ENCODE measurements at places on chromosomes 16 and 17.

- no peak for DNase-seq
These were observed 546 bp downstream of the SNN start for GRCh38 chr16:11668623-11669379.

DNA sequence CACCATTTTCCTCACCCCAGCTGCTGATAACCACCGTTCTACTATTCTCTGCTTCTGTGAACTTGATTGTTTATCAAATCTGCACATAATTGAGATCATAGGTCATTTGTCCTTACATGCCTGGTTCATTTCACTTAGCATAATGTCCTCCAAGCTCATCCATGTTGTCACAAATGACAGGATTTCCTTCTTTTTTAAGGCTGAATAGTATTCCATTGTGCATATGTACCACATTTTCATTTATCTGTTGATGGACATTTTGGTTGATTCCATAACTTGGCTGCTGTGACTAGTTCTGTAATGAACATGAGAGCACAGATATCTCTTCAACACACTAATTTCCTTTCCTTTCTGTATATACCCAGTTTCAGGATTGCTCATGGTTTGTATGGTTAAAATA lies 225.3 kb upstream of the TBX2 start:
- DNase-seq, result no peak

DNA sequence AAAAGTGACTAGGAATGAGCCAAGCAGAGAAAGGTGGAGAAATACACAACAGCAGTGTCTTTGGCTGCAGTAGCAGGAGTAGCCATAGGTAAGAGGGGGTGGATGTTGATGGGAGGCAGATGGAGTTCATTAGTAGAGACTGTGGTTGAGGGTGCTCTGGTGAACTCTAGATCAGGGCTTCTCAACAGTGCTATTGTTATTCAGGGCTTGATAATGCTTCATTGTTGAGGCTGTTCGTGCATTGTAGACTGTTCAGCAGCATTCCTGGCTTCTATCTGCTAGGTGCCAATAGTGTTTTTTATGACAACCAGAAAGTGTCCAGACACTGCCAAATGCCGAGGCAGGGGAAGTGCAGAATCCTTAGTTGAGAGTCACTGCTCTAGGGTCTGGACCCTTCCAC lies 3.6 kb downstream of the ALKBH5 start:
- peak; percentile 42 for DNase-seq

GRCh38 chr17:74082886-74083285 lies 120.6 kb upstream of the RPL38 start:
- no peak for DNase-seq

DNA sequence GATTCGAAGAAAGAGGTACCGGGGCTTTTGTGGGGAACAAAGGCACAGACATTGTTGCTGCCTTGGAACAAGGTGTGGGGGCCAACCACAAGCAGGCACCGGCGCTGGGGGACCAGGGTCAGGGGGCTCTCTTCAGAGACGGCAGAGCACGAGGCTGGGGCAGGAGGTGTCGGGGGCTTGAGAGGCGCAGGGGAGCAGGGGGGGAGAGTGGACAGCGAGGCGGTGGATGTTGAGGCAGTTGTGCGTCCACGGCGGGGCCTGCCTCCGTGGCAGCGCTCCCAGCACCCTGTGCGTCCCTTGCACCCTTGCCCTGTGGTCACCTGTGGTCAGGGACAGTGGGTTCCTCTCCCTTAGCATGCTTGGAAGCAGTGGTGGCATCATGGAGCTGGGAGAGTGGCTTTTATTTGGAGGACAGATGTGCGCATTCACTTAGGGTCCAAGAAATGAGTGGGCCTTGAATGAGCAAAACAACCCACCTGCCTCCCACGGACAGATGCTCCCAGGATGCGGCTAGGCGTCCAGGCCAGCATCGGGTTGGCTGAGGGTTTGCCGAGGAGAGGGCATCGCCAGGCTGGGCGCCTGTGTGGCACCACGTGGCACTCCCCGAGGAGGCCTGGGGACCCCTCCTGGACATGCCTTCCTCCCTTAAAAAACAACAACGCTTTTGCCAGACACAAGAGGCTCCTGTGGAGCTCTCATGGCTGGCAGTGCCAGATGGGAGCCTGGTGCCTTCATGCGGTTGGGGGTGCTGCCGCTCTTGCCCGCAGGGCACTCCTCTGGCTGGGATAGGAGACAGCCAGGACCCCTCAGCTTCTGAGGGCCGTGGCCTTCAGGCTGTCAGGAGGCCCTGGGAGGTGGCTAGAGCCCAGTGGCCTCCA lies 113.0 kb downstream of the BANP start:
- peak; percentile 6 for DNase-seq

DNA sequence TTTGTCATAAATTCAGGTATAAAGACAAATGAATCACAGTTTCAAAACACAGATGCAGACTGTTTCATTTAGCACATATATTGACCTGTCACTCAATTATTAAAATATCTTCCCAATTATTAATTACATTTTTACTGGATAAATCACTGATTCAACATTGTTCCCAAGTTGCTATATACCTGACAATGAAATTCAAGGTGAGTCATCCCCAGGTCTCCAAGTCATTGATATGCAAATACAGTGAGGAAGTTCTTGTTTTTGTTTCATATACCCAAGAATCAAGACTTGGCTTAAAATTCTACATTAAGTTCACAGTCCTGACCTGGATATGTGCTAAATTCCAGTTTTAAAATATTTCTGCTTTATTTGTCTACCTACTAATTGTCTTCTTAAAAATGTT lies 599.3 kb upstream of the PSMD7 start:
- no peak for DNase-seq

DNA sequence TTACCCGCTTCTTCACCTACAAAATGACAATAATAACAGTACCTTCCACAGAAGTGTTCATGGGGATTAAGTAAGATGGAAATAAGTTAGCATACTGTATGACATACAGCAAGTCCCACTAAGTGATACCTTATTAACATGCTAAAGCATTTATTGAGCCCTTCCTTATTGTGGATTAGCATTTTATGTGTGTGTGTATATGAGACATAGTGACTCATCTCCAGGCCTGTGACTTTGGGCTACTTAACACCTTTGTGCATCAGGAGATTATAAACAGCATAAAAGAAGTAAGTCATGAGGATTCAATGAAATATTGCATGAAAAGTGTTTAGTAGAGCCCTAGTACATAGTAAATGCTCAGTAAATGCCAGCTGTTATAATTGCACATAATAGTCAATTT lies 52.9 kb downstream of the CA10 start:
- DNase-seq, result no peak

- DNase-seq, result no peak
These were observed 9.1 kb upstream of the CEP295NL start for GRCh38 chr17:78912082-78912481.

- DNase-seq, result peak; percentile 70
These were observed 29.0 kb upstream of the HOXB13 start for GRCh38 chr17:48757524-48757961.

- no peak for DNase-seq
These were observed 2.4 kb upstream of the PPP1R1B start for GRCh38 chr17:39624313-39624712.

DNA sequence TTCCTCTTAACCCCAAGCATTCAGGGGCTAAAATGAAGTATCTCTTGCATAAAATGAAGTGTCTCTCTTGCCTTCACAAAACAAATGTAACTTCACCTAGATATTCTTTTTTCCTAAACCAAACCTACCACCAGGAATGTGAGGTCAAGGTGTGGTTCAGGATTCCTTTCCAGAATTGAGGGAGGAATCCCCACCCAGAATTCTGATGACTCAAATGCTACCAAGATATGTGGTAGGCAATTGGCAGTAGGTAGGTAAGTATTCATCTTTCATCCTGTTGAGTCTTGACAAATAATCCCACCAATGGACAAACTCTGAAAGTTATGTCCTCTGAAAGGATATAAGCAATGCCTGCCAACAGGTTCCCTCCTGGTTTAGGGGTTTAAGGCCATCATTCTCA lies 26.2 kb downstream of the TRIM16 start:
- DNase-seq, result no peak

DNA sequence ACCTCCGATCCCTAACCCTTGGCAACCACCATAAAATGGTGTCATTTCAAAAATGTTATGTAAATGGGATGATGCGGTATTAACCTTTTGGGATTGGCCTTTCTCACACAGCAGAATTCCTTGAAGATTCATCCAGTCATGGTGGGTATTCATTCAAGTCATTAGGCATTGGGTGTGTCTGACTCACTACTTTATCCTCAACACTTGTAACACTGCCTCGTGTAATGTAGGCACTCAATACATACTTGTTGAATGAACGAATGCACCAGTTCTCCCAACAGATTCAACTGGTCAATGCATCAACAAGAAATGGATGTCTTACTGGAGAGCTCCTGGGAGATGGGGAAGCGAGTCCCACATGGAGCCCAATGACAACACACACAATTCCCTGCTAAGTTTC lies 21.8 kb upstream of the GAN start:
- no peak for DNase-seq

DNA sequence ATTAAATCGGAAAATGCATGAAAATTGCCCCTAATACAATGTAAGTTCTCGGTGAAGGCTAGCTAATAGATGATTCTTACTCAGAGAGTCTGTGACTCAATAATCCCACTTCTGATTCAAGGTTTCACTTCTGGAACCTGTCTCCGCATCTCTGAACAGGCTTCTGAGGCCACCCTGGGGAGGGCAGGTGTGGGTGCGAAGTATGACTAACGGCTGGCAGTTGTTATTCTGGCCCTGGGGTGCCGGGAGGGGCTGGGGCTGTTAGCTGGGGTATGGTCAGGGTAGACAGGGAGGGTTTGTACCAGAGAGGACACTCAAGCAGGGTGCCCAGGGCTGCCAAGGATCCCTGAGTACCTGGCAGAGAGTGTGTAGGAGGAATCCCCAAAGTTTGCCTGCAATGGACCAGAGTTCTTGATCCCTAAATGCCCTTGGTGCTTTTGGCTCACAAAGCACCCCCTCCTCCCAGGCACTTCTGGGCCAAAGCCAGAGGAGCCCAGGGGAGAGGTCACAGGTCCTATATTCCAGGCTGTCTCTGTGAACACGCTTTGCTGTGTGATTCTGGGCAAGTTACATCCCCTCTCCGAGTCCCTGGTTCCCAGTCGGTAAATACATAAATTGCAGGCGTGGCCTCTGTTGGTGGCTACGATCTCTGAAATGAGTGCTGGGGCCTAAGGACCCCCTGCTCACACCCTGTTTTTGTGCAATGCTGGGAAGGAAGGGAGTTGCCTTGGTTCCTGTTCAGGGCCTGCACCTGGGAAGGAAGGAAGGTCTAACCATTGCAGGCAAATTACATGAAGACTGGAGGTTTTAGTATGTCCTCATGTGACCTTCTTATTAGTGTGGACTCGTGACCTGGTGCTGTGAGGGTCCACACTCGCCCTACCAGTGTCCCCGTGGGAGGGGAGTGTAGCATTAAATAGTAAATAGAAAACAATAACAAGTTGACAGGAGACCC lies 49.9 kb upstream of the CPNE2 start:
- no peak for DNase-seq

DNA sequence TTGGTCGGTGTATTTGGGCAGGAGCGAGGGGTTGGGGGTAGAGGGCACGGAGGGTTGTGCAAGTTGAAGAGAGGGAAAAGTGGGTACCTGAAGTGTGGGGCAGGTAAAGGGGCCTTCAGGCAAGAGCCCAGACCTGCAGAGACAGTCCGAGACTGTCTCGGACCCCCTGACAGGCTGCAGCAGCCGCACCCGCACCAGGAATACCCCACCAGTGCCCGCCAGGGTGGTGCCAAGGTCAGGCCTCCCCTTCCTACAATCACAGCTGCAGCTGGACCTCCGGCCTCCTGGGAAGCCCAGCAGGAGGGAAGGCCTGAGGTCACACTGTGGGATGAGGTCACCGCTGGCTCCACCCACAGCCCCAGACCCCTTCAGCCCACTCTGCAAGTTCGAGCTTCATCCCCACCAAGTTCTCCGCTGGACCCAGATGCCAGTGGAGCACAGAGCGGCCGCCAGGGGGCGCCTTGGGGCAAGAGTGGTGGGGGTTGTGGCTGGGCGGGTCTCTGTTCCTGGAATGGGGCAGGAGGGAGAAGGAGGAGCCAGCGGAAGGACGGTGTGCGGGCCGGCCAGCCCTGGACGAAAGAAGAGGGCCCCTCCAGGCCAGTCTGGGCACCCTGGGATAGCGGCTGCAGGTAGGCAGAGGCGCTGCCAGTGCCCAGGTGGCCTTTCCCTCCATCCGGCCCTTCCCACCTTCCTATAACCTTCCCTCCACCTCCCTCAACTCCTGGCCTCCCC lies at the start of gene HSD3B7:
HSD3B7 (plus strand) TSS at position 539 of the 732 bp plus-strand sequence. CDS start 452 bp downstream, outside the sequence.
- peak; percentile 73 for DNase-seq

DNA sequence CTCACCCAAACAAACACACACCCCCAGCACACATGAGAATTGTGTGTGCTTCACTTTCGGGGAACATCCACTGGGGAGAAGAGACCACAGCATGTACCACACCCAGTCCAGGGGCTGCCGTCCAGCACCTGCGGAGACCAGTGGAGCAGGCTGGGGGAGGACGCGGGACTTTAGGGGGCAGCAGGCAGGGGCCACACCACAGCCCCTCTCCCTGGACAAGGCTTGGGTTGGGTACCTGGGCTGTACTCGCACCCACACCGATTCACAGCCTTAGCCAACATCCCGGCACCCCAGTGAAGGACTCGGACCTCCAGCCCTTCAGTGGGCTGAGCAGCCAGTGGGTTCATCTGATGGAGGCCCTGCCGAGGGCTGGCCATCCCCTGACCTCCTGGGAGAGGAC lies 63.3 kb downstream of the RBFOX3 start:
- DNase-seq, result no peak

GRCh38 chr16:88965826-88966480 lies 11.1 kb downstream of the CBFA2T3 start:
- no peak for DNase-seq

DNA sequence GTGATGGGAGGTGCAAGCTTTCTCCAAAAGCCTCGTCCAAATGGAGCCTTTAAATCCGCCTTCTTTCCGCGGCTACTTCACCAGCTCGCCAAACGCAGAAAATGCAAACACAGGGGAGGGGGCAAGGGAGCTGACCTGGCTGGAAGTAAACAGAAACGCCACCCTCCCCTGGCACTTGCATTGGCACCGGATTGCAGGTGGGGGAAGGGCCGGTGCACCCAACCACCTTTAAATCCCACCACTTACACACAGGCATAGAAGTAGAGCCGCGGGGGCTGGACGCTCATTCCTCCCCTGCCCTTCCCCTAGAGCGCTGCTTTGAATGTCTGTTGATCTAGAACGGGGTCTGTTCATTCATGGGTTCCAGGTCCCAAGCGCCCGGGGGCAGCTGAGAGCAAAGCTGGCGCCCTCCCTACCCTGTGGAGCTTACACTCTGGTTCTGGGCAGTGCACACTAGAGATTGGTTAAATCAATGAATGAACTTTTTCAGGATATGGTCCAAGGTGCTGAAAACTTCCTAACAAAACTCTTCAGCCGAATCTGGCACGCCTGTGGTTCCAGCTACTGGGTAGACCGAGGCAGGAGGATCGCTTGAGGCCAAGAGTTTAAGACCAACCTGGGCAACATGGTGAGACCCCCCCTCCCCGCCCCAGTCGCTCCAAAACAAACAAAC lies 920 bp upstream of the ZCCHC14 start:
- DNase-seq, result no peak
